ENCODE measurements at places on chromosomes 7 and 10. TPM values are rescaled to one million over a fixed set of nuclear protein-coding genes. Genes with fewer than 3 reads are reported as not detected.

Gene ACTA2
- total RNA-seq: 75.2 TPM

Gene ZP3
- total RNA-seq: 0.46 TPM

Gene ZNF775
- 3.3 TPM for total RNA-seq

Gene ABCB1
- 4.5 TPM for total RNA-seq

Gene POLR2J2
- 4.6 TPM for total RNA-seq

Gene PDCD4
- 71.6 TPM for total RNA-seq

Gene DENND2A
- 15.0 TPM for total RNA-seq

Measured in Right ventricle myocardium inferior (tissue), 1 donor.